ENCODE measurements at places on chromosomes 5 and 9. TPM values are rescaled to one million over a fixed set of nuclear protein-coding genes. Genes with fewer than 3 reads are reported as not detected.
A peak's percentile ranks its signal among the peaks of the same experiment; 100 is the strongest.

DNA sequence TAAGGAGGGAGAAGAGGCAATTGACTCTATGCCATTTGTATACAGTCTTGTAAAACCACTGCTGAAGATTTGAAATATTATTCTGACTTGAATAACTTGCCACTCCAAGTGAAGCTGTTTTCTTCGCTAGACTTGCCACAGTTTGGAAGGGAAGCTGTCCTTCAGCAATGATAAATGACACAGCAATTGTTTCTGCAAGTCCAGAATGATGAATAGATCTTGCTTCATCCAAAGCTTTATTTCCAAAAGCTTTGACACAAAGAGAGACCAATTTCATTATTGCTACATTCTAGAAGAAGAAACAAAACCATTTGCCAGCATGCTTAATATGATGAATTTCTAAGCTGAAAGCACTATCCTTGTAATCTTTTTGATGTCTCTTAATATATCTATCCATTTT lies 73.7 kb downstream of the ZNF366 start:
- DNase-seq, result no peak

DNA sequence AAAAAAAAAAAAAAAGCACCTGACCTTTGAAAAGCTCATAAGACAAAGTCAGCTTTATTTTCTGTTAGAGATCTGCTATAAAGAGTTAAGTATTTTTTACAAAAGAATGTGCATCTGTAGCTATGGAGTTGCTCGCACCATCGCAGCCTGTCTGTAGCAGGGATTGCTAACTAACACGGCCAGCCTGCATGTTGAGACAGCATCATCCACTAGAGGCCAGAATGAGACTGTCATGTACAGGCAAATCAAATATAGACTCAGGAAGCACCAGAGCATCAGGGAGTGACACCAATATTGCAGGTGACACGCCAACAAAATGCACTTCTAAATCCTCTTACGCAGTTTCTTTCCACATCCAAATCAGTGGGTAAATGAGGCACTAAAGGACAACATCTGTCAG lies 136.3 kb upstream of the RASEF start:
- DNase-seq, result no peak

SPATA31A6 gene
- total RNA-seq, result not detected

DNA sequence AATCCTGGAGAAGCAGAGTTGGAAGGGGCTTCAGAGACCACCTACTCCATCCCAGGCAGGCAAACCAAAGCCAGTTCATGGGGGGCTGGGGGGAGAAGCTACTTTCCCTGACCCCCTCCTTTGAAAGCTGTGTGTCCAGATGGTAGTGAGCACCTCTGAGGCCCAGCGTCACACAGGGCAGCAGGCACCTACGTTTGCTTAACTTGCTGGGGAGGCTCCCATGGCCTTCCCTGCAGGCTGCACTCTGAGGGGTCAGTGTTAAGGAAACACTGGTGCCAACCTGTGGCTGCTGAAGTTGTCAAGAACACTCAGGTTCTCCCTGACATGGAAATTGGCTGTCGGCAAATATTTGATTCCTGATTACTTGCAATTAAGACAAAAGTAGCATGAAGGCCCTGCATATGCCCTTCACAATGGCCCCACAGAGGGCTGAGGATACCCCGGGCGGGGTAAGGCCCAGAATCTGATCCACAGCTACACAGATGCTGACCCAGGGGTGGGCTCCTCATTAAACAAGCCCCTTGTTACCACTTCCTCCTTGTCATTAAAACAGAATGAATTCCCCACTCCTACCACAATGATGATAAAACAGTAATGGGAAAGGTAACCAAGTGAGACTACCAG lies 208.5 kb downstream of the FSTL4 start:
- no peak for DNase-seq

SLC36A3 gene
- not detected for total RNA-seq

DNA sequence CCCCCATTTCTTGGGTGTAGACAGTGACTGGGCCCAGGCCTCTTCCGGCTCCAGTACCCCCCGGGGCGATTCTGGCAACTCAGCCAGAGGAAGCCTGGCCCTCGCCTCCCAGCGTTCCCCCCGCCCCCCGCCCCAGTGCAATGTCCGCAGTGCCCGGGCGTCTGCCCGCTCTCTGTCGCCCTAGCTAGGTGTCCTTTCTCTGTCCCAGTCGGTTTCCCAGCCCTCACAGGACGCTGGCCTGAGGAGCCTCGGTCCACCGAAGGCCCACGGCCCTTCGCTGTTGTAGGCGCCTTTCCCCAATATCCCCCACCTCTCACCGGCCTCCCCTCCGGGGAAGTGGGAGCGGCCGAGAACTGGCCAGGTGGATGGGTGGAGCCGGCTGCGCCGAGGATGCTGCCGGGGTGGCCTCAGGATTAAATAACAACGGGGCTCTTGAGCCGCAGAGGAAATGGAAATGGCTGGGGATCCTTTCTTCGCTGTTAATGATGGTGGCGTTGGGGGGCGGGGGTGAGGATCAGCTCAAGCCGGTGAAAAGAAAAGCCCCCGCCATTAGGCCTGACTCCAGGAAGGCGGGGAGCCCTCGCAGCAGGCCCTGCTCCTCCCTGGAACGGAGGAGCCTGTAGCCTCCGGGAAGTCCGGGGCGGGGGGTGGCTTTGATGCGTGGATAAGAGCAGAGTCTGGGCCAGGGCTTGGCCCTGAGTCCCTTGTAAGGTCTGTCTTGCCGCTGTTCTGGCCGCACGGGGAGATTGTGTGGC lies 1.1 kb upstream of the SPRY4 start:
- peak; percentile 80 for DNase-seq

GRCh38 chr5:122508623-122509022 lies 196.6 kb downstream of the SNCAIP start:
- no peak for DNase-seq

C9 gene
- not detected for total RNA-seq

All from left ventricle myocardium superior (tissue), 1 donor.